ENCODE measurements at places on chromosomes 1 and 21. TPM values are rescaled to one million over a fixed set of nuclear protein-coding genes. Genes with fewer than 3 reads are reported as not detected.

DNA sequence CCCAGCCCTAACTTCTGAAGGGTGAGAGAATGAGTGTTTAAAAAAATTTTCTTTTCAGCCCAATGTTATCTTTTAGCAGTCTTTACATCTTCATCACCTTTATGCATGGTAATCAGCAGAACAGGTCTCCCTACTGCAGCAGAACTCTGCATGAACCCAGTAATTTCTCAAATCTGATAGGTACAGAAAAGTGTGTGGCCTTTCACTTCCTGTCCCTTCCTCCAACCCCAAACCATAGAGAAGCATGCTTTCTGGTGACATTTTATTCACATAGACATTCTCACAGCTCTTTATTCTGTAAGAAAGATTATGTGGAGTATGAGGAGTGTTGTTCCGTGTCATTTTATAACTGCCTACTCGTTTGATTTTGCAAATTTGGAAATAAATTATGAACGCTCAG lies 68.6 kb downstream of the RPAP2 start:
- DNase-seq: no peak

The TENT5C gene
- 0.51 TPM for total RNA-seq

DNA sequence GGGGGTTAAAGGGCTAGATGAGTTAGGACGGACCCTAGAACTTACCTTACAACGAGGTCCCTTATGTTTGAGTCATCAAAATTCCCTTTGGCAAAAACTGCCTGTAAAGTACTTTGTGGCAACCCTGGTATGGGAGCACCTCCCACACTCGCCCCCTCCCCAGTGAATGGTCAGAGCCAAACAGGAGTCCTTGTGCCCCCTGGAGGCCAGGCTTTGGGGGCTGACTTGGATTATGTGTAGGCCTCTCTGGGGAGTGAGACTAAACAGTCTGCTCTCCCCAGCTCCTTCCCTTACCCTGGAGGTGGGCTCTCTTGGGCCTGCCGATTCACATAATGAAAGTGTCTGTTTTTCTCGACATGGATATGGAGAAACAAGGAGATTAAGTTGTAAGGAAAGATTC lies 81.2 kb downstream of the ADCY10 start:
- DNase-seq: no peak

The MYOG gene
- not detected for total RNA-seq

DNA sequence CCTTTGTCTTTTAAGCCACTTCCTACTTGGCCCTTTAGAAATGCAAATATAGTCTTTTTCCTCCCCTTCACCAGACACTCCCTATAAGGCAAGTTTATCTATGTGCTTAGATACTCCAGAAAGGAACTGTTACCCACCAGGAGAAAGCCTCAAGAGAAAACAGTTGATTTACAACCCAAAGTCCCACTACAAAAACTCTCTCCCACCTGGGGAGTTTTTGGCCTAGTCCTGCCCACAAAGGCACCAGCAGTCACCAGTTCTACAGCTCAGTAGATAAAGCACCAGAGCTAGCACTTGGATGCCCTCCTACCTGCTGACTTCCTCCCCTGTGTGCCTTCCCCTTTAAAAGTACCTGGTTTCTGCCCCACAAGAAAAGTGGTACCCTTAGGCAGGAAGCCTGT lies 27.7 kb upstream of the HAO2 start:
- no peak for DNase-seq

GRCh38 chr1:18124977-18125376 lies 17.4 kb downstream of the IGSF21 start:
- DNase-seq: no peak

The OPRD1 gene
- not detected for total RNA-seq

- DNase-seq: no peak
These were observed 16.2 kb downstream of the INSRR start for GRCh38 chr1:156842618-156843300.

The ARHGAP29 gene
- total RNA-seq: 254 TPM

DNA sequence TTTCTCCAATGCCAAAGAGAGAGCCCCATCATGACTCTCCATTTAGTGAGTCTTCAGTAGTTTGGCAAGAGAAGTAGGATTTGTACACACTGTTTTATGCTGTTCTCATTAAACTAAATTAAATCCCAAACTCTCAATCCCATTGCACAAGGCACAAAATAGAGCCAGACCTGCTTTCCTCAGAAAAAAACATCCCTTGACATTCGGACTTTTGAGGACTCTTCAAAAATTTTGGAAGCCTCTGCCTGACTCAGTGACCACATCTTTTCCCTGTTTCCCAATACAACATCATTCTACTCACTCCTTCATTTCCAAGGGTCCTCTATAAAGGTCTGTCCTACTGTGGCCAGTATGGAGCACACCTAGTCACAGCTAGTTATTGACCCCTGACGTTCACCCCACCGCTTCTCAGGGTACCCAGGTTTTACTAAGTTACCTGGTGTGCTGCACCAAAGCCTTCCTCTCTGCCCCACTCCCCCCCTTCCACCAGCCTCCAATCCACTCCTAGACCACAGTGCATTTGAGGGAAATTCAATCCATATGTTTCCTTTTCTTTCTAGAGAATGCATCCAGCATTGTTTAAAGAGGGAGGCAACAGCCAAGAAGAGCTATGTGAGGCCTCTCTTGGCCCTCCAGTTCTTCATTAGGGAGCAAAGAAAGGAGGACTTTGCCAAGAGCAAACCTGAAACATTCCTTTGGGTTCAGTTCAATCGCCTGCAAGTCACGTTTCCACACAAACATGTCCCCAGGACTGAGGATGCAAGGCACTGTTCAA lies 428.7 kb downstream of the PLPP3 start:
- no peak for DNase-seq

GRCh38 chr1:12177156-12177998 lies 10.6 kb downstream of the TNFRSF1B start:
- peak; percentile 44 for DNase-seq

The DAB1 gene
- total RNA-seq: not detected

The AMY1C gene
- total RNA-seq: not detected

DNA sequence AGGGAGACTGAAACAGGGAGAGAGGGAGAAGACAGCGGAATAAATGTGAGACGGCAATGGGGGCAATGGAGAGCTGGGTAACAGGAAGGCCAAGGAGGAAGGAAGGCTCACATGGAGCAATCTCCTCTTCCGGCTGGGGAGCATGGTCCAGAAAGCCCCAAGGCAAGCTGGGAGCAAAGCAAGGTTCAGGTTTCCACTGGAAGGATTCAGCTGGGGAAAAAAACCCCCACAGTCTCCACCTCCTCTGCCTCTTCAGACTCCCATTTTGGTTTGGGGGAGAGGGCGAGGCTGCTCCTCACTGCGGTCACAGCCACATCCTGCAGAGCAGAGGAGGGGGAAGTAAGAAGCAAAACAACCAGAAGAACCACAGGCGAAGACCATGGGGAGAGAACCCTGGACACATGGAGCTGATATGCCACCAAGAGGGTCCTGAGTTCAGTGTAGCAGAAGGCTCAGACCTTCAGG lies 650 bp downstream of the TNFAIP8L2 start:
- DNase-seq: no peak

The FOXD2 gene
- total RNA-seq: under 0.01 TPM

- DNase-seq: no peak
These were observed 12.2 kb downstream of the SMAP2 start for GRCh38 chr1:40385437-40386358.

GRCh38 chr1:53368314-53369033 lies 40.6 kb upstream of the LRP8 start:
- no peak for DNase-seq

GRCh38 chr1:2617971-2618470 lies 14.8 kb downstream of the MMEL1 start:
- no peak for DNase-seq

The C1QB gene
- total RNA-seq: not detected

All from dermis blood vessel endothelial cell (primary cell).